NCI-H2081 (cell line): ENCODE measurements at places on chromosomes 4 and X.

- no peak for DNase-seq
Observed at GRCh38 chr4:174600391-174600790, 78.1 kb upstream of the HPGD start.

DNA sequence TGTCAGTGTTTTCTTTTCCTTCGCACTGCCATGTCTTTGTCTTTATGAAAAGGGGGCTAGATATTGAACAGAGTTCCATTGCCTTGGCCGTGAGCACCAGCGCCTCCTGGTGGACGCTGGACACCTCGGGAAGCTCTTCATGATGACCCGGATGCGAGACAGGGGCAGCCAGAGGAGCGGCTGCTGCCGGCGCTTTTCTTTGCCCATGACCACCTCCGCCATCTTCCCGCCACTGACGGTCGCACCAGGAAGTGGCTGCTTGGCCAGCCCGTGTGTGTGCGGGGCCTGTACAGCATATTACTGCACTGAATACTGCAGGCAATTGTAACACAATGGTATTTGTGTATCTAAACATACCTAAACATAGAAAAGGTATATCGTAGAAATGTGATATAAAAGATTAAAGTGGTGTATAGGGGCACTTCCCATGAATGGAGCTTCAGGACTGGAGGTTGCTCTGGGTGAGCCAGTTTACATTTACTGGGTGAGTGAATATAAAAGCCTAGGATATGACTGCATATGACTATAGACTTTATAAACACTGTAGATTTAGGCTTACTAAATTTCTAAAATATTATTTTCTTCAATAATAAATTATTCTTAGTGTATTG lies 15.8 kb upstream of the GRIA2 start:
- no peak for DNase-seq

DNA sequence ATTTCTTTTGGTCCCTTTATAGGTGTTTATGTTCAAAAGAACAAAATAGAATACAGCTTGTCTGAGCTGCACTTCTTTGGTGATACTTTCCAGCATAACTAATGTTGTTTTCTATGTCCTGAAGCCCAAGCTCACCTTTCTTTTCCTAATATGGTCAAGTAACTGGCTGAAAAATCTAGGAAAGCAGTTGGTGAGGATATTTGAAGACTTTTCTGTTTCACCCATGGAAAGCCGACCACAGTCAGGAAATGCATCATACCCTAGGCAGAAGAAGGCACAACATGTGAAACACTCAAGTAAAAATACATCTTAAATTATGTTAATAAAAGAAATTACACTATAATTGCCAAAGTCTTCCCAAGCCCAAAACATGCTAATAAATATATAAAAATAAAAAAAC lies 337.0 kb downstream of the PDGFC start:
- DNase-seq, result no peak

GRCh38 chr4:98260047-98260578 lies 1.1 kb upstream of the RAP1GDS1 start:
- no peak for DNase-seq

DNA sequence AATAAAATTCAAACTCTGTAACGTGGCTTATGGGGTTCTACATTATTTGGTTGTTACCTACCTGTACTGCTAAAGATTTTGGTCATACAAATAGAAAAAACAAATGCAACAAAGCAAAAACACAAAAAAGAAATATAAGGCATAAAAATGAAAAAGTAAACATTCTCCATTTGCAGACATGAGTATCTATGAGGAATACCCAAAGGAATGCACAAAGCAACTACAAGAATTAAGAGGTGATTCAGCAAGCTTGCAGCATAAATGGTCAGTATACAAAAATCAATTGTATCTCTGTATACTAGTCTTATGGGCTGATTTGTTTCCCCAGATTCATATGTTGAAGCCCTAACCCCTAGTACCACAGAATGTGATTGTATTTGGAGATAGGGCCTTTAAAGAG lies 3.6 kb upstream of the PDE5A start:
- DNase-seq, result no peak

- DNase-seq, result no peak
Observed at GRCh38 chr4:89781321-89781720, 55.6 kb downstream of the SNCA start.

DNA sequence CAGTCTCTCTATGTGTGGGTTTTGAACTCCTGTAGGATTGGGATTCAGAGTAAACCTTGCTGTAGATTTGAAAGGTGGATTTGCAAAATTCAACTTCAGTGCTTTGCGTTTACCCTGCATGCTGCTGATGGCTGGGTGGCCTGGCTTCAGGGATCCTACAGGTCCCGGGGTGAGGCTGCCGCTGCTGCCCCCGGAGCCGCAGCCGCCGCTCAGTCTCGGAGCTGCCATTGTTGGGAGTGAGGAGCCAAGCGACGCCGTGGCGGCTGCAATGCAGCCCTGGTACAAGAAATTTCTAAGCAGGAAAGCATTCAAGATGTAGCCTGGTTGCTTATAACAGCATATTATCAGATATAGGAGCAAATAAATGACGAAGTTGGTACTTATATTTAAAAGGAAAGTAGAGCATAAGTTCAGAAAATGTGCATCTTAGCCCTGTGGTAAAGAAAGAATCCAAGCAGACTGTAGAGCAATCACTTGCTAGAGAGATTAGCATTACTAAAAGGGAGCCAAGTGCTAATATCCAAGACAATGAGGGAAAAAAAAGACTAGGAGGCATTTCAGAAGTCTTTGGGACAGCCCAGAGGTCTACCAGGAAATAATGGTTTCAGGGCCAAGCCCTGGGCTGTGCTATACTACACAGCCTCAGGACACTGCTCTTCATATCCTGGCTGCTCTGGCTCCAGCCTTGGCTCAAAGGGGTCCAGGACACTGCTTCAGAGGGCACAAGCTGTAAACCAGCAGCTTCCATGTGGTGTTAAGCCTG lies 36.9 kb upstream of the CHIC1 start:
- DNase-seq, result no peak

DNA sequence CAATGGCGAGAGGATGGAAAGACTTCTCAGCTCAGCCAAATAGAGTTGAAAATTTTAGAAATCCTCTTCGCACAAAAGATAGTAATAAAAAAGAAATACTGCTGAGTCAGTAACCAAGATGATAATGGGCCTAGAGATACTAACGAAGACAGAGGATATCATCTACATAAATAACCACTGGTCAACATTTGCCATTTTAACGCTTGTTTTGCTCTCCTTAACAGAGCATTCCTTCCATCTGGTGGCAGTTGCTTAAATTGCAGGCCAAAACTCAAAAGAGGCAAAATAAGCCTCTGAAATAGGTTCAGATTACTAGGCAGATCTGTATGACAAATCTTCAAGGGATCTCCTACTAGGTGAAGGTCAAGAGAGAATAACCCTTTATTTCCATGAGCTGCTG lies 51.7 kb upstream of the MCF2 start:
- no peak for DNase-seq

DNA sequence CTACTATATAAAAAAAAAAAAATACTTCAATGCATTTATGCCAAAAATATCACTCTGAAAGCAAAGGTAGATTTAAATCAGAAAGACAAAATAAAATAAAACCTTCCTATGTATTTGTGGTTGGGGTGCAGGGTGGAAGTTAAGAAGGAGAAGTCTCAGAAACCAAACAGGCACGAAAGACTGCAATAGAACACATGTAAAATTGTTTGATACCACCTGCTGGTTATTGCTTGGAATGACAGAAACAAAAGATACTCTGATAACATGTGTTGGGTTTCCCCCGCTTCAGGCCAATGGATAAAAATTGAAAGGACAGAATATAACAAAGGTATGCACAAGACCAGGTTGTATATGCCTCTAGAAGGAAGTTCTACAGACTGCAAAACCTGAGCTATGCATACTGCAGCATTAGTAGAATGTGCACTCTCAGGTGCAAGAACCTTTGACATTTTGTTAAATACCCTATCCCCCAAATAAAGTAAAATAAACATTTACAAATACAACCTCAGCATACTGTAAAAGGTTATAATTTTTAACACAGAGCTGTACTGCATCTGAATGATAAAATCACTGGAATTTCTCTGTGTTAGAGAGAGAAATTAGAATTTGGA lies 118.8 kb downstream of the GABRA2 start:
- peak; percentile 40 for DNase-seq

- DNase-seq, result no peak
Observed at GRCh38 chrX:87941841-87942240, 424.2 kb downstream of the KLHL4 start.

DNA sequence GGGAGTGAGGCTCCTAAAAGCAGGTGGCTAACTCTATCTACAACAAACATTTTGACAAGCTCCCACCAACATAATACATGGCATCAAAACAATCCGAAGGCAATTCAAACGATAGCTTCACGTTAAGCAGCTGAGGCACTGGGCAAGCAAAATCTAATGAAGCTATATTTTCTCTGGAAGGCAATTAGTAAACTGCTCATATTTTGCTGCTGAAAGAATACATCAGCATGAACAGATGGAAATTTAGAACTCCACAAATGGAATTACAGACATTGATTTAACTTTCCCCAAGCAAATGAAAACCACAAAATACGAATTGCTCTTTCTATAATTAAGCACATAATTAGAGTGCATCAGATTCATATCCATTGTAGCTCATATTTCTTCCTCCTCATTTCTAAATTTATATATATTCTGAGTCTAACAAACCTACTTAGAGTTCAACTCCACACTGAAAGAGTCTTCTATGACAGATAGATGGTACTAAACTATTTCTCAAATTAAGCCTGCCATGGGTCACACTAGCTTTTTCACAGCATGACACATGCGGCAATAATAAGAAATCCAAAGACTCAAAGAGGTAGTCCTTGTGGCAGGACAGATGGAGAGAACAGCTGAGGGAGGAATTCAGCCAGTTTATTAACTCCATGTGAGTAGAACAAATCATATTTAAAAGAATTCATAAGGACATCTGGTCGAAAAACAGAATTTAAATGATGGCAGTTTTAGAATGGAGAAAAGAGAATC lies 305.4 kb downstream of the MAPK10 start:
- DNase-seq, result no peak

- DNase-seq, result no peak
Observed at GRCh38 chrX:9992724-9993123, 25.6 kb downstream of the CLDN34 start.

DNA sequence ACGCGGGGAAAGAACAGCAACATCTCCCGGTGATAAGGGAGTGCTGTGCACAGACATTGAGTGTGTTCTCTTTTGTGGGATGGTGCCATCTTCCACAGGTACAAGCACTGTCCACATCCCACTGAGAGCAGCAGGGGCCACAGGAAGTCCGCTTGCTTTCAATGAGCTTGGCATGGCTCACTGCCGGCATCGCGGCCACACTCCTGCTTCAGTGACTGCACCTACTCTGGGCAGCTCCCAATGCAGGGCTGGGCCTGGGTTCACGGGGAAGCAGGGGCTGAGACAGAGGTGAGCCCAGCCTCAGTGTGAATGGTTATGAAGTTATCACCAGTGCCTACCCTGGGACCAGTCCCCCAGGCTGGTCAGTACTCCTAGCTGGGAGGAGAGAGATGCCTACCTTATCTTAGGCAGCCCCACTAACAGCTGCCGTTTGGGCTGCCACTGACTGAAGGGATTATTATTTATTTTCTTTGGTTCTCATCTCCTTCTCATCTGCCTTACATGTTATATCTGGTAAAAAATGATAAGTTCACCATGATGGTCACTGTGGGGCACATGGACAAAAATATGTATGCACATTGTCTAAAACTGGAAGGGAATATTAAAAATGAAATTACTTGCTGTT lies 99.2 kb downstream of the MGST2 start:
- DNase-seq, result no peak

DNA sequence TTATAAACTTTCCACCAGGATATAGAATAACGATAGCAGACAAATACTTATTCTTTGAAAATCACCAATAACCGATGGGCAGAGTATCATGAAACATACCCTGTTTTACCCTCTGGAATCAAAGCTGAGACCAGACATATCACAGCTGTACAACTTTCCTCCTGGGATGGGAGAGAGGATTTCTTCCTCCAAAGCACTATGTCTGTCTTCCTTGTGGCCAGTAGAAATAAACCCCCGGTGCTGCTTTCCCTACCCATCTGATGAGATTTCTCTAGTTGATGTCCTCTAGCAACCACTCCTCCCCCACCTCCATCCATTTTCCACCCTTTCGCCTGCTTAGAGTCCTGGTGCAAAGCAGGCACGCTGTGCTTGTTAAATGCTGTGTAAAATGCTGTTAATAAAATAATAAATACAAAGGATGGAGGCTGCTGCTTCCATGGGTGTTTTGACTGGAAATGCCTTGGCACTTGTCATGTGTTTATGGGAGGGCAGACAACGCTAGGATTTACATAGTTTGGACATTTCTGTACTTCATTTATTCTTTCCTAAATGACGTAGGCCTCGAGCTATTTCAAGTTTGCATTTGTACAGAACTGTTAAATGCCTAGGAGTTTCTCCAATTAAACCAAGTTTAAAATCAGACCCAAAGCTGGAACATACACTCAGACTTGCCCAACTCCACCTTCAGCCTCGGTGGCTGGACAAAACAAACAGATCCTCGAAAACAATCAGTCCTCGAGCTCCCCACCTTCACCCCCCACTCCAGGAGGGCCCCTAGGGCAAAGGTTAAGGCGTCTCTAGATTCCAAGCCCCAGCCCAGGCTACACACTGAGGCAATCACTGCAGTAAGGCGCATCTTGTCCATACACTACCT lies 10.1 kb downstream of the BCOR start:
- DNase-seq, result no peak

- no peak for DNase-seq
Observed at GRCh38 chr4:32858971-32859370, 2138.8 kb downstream of the PCDH7 start.

GRCh38 chr4:185792384-185793115 lies 19.4 kb downstream of the SORBS2 start:
- DNase-seq, result peak; percentile 2

DNA sequence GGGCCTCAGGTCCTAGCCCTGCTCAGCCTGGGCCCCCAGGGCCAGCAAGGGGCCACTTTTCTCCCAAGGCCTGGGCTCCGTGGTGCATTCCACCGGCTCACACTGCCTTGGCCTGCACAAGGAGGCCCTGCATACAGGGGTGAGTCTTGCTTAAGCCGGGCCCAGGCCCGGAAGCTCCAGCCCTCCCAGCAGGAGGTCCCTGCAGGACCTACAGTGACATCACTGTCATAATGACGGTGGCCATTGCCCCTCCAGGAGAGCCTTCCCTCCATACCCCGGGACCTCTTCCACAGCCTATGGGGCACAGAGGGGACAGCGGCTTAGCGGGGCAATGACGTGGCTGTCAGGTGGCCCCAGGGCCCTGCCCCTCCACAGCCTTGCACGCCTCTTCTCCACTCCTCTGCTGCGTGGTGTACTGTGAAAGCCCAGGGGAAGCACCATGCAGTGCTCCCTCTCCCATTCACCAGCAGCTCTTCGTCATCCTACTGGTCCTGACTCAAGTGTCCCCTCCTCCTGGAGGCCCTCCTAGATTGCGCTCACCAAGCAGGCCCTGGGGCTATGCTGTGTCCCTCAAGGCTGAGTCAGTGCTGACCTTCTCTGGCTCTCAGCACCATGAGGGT lies 32.3 kb upstream of the AFAP1 start:
- DNase-seq, result no peak

DNA sequence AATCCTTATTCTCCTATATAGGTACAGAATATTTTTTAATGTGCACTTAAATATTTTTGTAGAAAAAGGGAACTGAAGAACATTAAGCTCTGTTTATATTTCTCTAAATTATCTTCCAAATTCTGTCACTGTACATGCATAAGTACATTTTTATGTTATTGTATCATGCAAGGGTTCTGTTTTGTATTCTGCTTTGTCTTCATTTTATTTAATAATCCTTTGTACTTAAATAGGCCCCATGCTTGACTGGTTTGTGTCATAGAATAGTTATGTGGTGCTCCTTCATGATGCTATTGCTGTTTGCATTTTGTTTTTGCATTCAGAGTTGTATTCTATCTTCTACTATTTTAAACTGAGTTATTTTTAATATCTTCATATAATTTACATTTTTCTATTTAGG lies 111.9 kb upstream of the EDNRA start:
- no peak for DNase-seq
